Amniotic stem cell (primary cell): ENCODE measurements at places on chromosomes 5 and 9.

DNA sequence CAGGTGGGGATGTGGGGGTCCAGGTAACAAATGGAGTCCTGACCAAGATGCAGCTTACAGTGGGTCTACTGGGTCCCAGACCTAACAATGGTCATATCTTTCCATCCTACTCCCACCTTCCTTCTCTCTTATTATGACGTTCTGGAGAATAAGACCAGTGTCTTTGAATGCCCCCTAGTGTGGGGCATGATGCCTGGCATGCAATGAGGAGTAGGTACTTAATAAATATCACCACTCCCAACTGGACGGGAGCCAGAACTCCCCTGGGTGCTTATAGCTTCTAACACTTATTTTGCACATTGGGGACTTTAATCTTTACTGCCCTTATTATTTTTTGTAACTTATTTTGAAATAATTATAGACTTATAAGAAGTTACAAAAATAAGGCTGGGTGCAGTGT, 98.2 kb downstream of the NDFIP1 start:
- no peak for DNase-seq

- no peak for DNase-seq
Observed at GRCh38 chr5:122112063-122112462, 17.3 kb upstream of the ZNF474 start.

DNA sequence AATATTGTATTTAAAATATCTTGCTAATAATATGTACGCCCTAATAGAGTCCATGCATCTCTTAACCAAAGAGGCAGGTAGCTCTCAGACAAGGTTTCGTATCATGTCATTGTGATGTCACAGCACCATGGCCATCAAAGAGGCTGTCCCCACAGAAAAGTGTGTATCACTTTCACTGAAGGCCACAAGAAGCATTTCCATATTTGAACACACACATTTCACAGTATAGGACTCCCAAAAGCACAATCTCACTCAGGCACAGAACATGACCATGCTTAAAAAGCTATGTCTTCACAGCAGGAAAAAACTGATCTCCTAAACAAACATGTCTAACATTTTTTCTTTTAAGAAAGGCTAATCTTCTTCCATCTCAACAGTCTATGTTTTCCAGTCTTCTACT, 133.8 kb downstream of the DENND1A start:
- DNase-seq = no peak

- no peak for DNase-seq
Observed at GRCh38 chr5:104247260-104247659, 684.7 kb upstream of the NUDT12 start.

- DNase-seq = no peak
Observed at GRCh38 chr9:21558079-21558478, 76.0 kb upstream of the IFNE start.

- DNase-seq = no peak
Observed at GRCh38 chr9:91894023-91894422, 56.0 kb downstream of the ROR2 start.

DNA sequence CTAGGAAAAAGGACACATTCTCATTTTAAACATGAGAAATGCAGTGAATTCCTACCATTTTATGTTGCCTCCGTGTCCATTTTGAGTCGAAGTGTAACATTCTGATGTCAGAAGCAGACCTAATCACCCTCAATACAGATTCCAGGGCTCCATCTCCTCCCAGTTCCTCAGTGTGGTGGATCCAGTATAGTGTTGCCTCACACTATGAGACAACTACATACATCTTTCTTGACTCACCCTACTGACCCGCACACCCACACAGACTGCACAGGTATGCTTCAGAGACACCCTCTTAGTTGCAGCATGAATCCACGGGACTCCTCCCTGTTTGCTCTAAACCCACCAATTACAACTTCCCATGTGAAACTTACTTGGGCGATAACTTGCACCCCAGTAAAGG, 564.9 kb downstream of the SEMA5A start:
- no peak for DNase-seq

DNA sequence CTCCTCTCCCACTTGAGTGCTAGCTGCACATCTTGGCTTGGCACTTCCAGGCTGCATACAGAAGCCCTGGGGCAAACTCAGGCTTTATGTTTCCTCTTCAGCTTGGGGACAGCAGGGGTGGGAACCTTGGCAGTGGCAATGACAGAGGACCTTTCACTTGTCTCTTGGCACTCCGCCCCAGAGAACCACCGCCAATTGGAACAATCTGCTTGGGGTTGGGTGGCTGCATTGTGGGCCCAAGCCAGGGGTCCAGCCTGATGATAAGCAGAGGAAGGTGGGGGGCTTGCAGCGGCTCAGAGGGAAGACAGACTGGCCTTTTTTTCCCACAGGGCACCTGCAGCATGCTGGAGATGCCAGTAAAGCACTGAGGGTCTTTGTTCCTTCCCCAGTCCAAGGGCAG, 179.0 kb upstream of the NMUR2 start:
- no peak for DNase-seq

DNA sequence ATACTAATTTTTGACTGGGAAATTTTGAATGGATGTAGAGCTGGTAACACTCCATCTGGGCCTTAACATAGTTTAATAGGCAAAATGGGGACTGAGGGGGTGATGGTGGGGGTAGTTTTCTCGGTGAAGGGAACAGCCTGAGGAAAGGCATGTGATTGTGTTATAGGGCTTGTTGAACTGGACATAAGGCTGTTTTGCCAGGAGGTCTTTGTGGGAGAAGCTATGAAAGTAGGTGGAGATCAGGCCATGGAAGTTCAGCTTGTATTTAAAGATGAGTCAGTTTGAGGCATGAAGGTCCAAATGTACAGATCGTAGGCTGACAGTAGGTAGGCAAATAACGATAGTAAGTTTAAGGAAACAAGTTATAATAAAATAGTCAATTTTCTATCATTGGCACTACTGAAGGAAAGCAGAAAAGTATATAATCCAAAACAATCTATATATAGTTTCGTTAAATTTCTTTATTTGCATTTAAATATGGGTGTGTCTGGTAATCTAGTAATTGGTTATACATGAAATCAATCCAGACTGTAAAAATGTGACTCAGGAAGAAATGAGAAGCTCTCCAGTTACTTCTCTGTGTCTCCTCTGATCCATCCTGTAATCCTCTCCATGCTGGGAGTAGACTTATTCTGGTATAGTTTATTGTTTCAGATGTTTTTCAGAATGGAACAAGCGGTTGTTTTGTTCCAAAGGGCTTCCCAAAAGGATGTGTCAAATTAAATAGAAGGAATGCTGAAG, 2.8 kb downstream of the CSNK1G3 start:
- no peak for DNase-seq

- no peak for DNase-seq
Observed at GRCh38 chr9:6216951-6217350, 1.3 kb downstream of the IL33 start.

DNA sequence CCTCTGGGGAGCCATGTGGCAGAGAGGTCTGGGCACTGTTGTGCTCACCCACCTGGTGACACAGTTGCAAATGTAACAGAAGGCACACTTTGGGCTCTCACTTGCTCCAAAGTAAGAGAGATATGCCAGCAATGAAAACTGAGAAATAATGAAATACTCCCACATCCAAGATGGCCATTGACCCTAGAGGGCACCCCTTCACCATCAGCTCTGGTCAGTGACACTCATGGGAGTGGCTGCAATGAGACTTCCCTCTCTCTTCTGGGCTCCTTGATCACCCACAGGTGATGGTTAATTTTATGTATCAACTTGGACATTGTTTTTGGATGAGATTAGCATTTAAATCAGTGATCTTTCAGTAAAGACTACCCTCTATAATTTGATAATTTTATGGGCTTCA, 248.4 kb downstream of the CDH12 start:
- DNase-seq = no peak

DNA sequence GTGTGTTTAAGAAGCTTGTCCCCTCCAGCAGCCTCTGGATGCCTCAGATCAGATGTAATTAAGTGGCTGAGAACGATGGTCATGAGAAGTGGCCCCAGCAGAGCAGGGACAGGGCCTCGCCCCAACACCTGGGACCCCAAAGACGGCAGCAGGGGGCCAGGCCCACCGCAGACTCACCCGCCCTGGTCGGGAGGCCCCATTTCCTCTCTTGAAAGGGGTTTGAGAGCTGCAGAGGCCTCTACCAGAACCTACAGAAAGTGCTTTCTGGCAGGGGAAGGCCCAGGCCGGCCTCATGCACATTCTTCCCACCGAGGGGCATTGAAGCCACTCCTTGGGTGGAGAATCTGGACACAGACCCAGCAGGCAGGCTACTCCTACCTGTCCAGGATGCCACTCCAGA, 85.2 kb upstream of the FCN2 start:
- DNase-seq = no peak

DNA sequence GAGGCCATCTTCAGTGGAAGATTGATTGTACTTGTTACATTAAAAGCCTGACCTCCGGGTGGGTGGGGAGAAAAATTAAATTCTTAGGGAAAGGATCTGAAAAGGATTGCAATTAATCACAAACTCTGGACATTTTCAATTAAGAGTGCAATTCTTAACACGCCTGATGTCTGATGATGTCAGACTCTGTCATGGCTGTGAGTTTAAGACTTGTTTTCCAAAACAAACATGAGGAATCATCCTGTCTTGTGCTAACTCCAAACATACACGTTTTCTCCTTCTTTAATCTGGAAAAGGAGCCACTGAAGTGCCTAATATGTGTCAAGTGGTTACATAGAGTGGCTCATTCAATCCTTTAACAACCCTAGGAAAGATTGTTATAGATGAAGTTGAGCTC, 60.4 kb upstream of the SMIM23 start:
- no peak for DNase-seq

DNA sequence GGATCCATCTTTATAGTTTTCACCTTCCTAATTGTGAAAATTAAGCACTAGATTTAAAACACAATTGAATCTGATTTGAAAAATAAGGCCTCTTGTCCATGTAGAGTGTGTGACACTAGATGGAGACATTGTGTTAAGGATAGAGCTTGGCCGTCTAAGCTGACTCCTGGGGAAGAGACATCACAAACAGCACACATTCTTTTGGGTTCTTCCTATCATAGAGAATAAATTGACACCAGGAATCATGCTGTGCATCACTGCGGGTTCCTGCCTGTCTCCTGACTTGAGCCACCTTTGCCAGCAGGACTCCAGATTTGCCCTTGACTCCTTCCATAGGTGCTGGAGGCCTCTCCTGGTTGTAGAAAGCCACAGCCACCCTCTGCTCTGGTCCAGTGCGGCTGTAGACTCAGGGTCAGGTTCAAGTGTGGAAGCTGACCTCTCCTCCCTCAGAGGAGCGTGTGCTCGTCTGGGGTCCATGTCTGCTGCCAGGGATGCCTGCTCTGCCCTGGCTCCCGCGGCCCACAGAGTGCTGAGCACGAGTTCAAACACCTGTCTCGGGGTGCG, 11.2 kb downstream of the ROPN1L start:
- peak; percentile 77 for DNase-seq

DNA sequence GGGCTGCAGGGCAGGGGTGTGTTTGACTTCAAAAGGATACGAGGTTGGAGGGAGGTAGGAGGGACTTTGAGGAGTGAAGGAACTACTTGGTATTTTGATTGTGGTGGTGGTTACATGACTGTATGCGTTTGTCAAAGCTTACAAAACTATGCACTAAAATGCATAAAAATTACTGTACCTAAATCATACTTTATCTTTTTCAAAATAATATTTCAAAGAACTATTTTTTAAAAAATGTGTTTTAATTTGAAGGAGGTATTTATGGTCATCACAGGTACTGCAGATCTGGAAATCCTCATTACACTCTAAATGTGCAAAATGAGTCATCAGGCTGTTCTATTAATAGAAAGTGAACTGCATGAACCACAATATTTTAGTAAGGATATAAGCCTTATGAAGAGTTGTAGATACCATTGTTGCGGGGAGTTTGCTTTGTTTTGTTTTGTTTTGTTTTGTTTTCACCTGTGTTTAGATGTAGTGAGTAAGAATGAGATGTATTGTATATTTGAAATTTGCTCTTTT, 116.9 kb downstream of the ARRDC3 start:
- peak; percentile 41 for DNase-seq

- no peak for DNase-seq
Observed at GRCh38 chr5:71471193-71471592, 15.7 kb downstream of the BDP1 start.

DNA sequence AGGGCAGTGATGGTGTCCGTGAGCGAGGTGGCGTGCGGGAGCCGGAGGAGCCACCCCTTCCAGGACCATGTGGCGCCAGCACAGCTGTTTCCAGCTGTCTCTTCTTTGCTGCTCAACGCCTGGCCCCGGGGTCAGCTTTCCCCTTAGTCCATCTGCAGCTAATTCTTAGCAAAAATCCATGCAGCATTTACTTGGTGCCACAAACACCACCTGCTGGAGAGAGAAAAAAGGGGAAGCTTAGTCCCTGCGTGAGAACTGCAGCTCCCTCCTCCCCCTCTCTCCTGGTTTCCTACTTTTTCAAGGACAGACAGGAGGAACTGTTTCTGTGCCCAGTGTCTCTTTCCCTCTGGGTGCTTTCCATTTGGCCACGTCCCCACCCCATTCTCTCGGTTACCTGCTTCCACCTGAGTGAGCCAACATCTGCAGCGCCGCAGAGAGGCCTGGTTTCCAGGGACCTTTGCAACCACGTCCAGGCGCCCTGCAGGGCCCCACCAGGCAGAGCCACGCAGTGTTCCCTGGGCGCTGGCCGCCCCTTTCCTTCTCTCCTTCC, 3.4 kb downstream of the SLC6A19 start:
- no peak for DNase-seq

- no peak for DNase-seq
Observed at GRCh38 chr9:107375651-107376369, 92.7 kb downstream of the RAD23B start.

DNA sequence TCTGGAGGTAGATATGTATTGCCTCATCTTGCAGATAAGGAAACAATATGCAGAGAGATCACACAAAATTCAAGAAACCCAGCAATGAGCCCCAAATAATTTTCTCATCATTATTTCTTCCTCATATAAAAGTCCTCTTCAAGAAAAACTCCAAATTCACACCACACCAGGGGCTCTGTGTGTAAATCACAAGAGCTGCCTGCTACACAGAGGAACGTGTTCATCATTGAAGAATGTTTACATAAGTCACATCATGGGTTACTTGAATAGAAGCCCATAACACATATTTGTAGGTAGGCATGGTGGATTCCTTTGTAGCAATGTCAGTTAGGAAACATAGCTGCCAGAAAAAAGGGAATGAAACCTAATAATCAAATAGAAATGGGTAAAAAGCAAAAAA, 308.1 kb upstream of the TLE4 start:
- no peak for DNase-seq

- no peak for DNase-seq
Observed at GRCh38 chr9:33466565-33467495, 6.9 kb downstream of the NOL6 start.

- DNase-seq = no peak
Observed at GRCh38 chr5:5598547-5599113, 176.2 kb downstream of the ICE1 start.

GRCh38 chr5:59537961-59538749, 355.4 kb downstream of the PDE4D start:
- no peak for DNase-seq

DNA sequence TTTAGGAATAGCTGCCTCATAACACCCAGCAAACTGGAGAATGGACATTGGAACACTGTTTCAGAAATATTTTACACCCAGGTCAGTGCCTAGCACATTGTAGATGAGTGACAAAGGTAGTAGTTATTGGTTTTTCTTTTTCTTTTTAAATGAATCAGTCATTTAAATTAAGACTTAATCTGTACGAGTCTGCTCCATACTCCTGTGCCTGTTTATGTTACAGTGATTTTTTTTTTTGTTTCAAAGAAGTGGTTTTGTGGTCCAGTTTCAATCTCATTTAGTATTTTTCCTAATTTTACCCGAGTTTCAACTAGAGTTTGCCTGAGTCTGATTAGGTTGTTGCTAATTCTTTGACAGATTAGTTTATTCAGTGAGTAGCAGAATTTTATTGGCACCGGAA, 16.2 kb downstream of the LMNB1 start:
- DNase-seq = no peak
